ENCODE measurements at places on chromosomes 2 and 18.

DNA sequence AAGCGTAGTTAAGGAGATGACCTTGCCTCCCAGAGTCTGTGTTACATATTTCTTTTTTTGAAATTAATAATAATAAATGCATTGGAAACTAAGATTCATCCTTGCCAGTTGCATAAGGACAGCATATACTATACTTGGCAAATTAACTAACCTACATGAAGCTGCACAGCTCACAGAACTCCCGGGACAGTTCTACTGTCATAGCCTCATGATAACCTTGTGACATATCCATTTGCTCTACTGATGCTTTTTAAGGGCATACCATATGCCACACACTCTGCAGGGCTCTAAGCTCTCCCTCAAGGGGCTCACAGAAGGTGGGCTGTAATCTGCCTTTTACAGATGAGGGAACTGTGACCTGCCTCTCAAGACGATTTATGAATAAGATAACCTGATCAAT is 3.8 kb downstream of the ITGB1BP1 start:
- no peak overlapping the region for H3K27ac ChIP-seq
- no peak for DNase-seq
- peaks cover 49% of the 10 kb centered on the region for H3K4me1 ChIP-seq
- H3K36me3 ChIP-seq: peaks cover 64% of the 10 kb centered on the region
- H3K4me3 ChIP-seq: no peak overlapping the region
- no peaks in the 10 kb centered on the region for H3K27me3 ChIP-seq

DNA sequence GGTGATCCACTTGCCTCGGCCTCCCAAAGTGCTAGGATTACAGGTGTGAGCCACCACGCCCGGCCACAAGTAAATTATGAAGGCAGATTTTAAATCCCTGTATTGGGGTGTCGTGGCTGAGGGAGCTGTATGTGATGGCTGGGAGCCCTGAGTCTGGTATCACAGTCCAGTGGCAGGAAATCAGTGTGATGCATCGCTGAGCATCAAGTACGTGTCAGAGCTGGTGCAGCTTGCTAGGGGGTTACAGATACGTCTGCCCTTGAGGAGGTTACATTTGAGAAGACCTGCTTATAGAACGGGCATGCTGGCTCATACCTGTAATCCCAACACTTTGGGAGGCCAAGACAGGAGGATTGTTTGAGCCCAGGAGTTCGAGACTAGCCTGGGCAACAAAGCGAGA is 4.3 kb downstream of the ENOSF1 start:
- no peak for DNase-seq
- H3K27me3 ChIP-seq: no peaks in the 10 kb centered on the region
- no peak overlapping the region for H3K27ac ChIP-seq
- peaks cover 61% of the 10 kb centered on the region for H3K36me3 ChIP-seq
- H3K4me3 ChIP-seq: no peak overlapping the region

DNA sequence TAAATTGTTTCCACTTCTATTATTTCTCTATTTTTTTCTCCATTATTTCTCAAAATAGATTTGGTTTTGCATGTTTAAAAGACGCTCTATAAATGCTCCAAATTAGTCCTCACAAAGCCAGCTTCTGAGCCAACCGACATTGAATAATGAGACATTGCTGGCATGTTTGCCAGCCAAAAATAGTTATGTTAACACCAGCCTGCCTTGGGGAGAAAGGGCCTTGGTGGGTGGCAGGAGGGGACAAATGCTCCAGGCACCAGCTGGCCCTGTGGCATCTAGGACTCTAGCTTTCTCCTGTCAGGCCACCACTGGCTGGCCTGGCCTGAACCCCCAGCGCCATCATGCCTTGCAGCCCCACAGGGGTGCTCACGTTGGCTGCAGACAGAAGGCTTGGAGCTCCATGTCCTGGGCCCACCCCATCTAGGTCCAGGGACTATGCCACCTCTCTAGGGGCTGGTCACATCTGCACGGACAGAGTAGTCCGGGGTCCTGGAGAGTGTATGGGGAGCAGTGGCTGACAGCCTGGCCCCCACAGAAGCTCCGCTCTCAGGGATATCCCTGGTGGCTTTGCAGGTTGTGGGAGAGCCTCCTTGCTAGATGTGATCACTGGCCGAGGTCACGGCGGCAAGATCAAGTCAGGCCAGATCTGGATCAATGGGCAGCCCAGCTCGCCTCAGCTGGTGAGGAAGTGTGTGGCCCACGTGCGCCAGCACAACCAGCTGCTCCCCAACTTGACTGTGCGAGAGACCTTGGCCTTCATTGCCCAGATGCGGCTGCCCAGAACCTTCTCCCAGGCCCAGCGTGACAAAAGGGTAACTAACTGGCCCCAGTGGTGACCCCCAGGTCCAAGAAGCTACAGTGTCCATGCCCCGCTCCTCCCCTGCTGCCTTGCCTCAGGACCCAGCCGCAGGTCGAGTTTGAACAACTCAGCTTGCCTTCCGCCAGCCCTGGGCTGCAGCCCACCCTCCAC is 12.5 kb downstream of the ABCG8 start:
- no peaks in the 10 kb centered on the region for H3K36me3 ChIP-seq
- no peak overlapping the region for H3K4me3 ChIP-seq
- no peak overlapping the region for H3K27ac ChIP-seq
- no peak for DNase-seq

- H3K27me3 ChIP-seq: peaks cover 2% of the 10 kb centered on the region
- no peak overlapping the region for H3K27ac ChIP-seq
- no peak for DNase-seq
- no peaks in the 10 kb centered on the region for H3K36me3 ChIP-seq
- H3K4me1 ChIP-seq: no peaks in the 10 kb centered on the region
Measured at GRCh38 chr2:47735912-47736311, 47.0 kb upstream of the MSH6 start.

DNA sequence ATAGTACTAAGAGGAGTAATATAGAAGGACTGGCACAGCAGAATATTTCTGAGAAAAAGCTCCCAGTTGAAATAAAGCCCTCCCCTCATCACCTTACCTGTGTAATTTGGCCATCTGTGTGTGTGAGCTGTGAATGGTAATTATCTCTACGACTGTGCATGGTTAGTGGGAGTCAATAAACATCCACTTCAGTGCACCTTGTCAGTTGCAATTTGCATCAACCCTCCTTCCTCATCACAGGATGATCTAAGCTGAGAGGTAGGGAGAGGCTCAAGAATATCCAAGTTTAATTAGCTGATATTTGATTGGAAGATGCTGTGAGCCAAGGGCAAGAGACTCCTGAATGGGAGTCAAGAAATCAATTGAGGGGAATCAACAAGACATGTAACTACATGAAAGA is 694.9 kb upstream of the KLHL29 start:
- H3K4me1 ChIP-seq: no peaks in the 10 kb centered on the region
- H3K27me3 ChIP-seq: no peaks in the 10 kb centered on the region
- no peak overlapping the region for H3K27ac ChIP-seq
- DNase-seq: no peak
- no peaks in the 10 kb centered on the region for H3K36me3 ChIP-seq
- H3K4me3 ChIP-seq: no peak overlapping the region

DNA sequence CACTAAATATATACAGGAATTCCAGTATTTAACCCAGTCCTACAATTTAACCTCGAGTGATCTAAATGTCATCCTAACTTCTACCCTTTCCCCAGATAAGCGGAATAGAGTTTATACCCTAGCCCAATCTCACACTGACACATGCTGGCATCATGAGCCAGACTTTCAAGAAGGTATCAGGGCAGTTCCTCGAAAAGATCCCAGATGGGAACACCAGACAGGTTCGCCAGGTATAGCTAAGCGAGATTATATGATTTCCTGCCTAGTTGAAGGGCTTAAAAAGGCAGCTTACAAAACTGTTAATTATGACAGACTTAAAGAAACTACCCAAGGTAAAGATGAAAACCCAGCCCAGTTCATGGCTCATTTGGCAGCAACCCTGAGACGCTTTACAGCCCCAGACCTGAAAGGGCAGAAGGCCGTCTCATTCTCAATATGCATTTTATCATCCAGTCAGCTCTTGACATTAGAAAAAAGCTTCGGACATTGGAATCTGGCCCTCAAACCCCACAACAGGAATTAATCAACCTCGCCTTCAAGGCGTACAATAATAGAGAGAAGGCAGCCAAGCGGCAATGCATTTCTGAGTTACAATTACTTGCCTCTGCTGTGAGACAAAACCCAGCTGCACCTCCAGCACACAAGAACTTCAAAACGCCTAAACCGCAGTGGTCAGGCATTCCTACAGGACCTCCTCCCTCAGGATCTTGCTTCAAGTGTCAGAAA is 668.2 kb upstream of the PKDCC start:
- no peaks in the 10 kb centered on the region for H3K4me1 ChIP-seq
- no peak overlapping the region for H3K4me3 ChIP-seq
- no peaks in the 10 kb centered on the region for H3K27me3 ChIP-seq
- no peak overlapping the region for H3K27ac ChIP-seq
- no peak for DNase-seq

DNA sequence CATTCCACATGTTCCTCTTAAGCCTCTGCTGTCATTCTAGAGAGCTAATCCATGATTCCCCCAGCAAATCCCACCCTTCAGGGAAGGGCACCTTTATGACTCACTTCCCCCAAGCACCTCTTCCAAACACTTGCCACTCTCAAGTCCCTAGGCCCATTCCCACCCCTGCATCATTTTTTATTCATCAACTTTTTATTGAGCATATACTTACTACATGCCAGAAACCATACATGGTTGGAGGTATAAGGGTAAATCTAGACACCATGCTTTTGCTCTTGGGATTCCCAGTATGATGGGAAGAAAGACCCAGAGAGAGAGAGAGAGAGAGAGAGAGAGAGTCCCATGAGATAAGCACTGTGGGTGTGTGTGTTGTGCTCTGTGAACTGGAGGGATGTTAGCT is 87.9 kb downstream of the MAPK4 start:
- no peak overlapping the region for H3K27ac ChIP-seq
- H3K4me3 ChIP-seq: no peak overlapping the region
- no peaks in the 10 kb centered on the region for H3K27me3 ChIP-seq
- no peak for DNase-seq

- no peak overlapping the region for H3K4me3 ChIP-seq
- peaks cover 5% of the 10 kb centered on the region for H3K27me3 ChIP-seq
- peaks cover 28% of the 10 kb centered on the region for H3K4me1 ChIP-seq
- no peak for DNase-seq
Measured at GRCh38 chr2:8572712-8573233, 109.1 kb upstream of the ID2 start.

- no peak for DNase-seq
- no peak overlapping the region for H3K27ac ChIP-seq
- H3K4me1 ChIP-seq: peaks cover 4% of the 10 kb centered on the region
Measured at GRCh38 chr2:47274054-47274782, 119.1 kb upstream of the STPG4 start.

DNA sequence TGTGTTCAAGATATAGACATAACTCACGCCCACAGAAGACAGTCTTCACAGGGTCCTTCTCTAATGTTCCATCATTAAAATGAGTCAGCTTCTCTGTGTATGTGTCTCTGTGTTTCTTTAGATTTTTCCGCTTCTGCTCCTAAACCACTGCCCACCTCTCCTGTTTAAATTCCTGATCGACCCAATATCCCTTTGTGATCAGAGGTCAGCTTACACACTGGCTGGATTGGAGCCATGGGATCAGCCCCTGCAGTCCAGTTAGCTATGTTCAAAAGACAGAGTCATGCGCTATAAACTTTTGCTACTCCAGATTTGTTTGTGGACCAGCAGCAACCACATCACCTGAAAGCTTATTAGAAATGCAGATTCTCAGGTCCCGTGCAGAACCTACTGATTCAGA is 229.2 kb downstream of the C1D start:
- H3K4me3 ChIP-seq: no peak overlapping the region
- peaks cover 2% of the 10 kb centered on the region for H3K27me3 ChIP-seq
- no peak overlapping the region for H3K27ac ChIP-seq

GRCh38 chr2:143087033-143087432 is 42.2 kb upstream of the ARHGAP15 start:
- H3K4me1 ChIP-seq: peaks cover 34% of the 10 kb centered on the region
- H3K27ac ChIP-seq: no peak overlapping the region
- no peak overlapping the region for H3K4me3 ChIP-seq

- H3K27ac ChIP-seq: no peak overlapping the region
- DNase-seq: no peak
- H3K36me3 ChIP-seq: no peaks in the 10 kb centered on the region
- peaks cover 5% of the 10 kb centered on the region for H3K4me1 ChIP-seq
- H3K27me3 ChIP-seq: peaks cover 4% of the 10 kb centered on the region
Measured at GRCh38 chr2:6785493-6785892, 80.2 kb downstream of the CMPK2 start.

- DNase-seq: no peak
- no peak overlapping the region for H3K27ac ChIP-seq
- H3K36me3 ChIP-seq: no peaks in the 10 kb centered on the region
Measured at GRCh38 chr2:20391951-20392699, 41.5 kb upstream of the PUM2 start.

DNA sequence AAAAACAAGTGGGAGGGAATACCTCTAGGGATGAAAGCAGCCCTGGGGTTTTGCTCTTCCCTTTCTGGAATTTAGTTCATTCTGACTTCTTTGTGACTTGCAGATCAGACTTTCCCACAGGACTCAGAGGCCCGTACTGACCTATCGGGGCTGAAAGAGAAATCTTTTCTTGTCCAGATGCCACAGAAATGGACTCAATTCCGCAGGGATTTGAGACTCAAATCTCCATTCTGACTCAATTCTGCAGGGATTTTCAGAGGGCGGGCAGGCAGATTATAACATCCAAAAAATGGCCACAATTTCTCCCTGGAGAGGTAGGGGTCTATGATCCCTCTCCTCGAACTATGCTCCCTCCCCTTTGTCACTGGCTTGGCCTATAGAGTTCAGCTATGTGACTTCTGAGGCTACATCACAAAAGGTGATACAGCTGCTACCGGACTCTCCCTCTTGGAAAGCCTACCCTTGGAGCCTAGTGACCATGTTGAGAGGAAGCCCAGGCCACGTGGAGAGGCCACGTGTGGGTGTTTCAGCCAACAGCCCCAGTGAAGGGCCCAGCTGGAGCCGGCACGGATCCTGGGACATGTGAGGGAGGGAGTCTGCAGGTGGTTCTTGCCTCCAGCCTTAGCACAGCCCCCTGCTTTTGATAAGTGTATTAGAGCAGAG is 4.8 kb upstream of the EFHD1 start:
- no peaks in the 10 kb centered on the region for H3K36me3 ChIP-seq
- peaks cover 33% of the 10 kb centered on the region for H3K27me3 ChIP-seq
- DNase-seq: no peak
- H3K4me3 ChIP-seq: no peak overlapping the region

DNA sequence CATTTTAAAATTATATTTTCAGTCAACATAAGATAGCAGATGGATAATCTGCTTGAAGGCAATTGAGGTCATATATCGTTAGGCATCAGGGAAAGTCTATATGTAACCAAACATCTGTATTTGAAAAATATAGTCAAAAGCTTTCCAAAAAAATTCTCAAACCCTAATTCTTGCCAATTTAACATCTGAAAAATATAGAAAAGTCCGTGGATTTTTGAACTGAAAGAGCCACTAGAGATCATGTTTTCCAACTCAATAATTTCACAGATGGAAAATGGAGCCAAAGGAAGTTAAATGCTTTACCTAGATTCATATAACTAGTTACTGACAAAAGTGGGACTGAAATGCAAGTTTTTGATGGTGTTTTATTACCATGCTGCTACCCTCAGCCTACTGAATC is 185.1 kb upstream of the ZNF804A start:
- no peak overlapping the region for H3K4me3 ChIP-seq
- H3K27ac ChIP-seq: no peak overlapping the region
- H3K27me3 ChIP-seq: no peaks in the 10 kb centered on the region
- H3K36me3 ChIP-seq: no peaks in the 10 kb centered on the region

- no peaks in the 10 kb centered on the region for H3K36me3 ChIP-seq
- H3K4me1 ChIP-seq: no peaks in the 10 kb centered on the region
- no peak overlapping the region for H3K27ac ChIP-seq
- H3K4me3 ChIP-seq: no peak overlapping the region
- no peaks in the 10 kb centered on the region for H3K27me3 ChIP-seq
- DNase-seq: no peak
Measured at GRCh38 chr18:41457765-41458326, 497.2 kb upstream of the PIK3C3 start.
